ENCODE measurements at places on chromosomes 5 and 9.

- DNase-seq: no peak
These were observed 33.8 kb downstream of the MACROH2A1 start for GRCh38 chr5:135365281-135365680.

- DNase-seq: peak; percentile 71
These were observed 86.6 kb downstream of the EHMT1 start for GRCh38 chr9:137705443-137705863.

DNA sequence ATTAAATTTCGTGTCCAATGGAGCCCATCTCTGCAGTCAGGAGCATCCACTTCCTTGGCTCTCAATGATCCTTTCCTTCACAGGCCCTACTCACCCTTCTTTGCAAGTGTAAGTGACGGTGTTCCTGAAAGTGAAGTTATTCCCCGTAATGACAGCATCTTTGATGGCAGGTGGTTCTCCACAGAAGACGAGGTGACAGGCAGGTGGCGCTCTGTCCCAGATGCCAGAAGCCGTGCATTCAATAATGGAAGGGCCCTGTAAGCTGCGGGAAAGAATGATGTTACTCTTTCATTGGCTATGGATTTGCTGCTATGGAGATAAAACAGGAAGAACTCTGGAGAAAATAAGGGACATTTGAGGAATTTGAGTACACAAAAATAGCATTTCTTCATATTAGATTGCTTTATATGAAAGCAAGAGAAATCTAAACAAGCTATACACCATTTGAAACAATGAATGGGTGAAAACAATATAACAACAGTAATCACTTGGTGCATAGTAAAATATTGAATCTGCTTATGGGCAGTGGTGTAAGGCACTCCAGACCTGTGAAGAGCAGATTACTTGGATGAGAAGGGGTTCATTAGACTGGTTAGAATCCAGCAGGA, 89.9 kb upstream of the TXNDC8 start:
- peak; percentile 63 for DNase-seq

DNA sequence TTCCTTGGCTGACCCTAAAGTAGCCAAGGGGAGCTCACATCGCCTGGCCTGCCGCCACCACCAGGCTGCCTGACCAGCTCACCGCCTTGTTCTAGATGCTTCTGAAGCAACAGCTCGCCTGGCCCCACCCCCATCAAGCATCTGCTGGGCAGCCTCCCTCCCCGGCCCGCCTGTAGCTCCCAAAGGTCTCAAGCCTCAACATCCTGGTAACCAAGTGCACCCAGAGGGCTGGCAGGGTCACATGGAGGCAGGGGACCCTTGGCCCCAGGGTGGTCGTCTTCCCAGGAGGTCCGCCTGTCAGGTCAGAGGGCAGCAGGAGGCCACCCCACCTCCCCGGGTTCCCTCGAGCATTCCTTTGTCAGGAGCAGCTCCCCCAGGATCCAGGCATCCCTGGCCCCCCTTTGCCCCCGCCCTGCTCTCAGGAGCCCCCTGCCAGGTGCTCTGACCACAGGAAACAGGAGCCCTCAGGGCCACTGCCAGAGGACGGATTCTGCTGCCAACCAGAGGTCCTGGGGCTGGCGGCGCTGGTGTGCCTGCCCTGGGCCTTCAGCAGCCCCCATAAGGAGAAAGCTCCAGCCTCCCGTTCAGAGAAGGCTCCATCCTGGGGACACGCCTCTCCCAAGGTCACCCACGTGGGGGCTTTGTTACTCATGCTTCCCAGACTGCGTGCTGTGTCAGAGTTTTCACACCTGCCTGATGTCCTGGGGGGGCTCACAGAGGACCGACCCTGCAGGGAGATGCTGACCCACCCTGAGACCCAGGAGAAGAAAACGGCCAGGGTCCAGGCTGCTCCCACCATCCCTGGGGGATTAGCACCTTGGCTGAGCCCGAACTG, 3.5 kb upstream of the LRRC14B start:
- no peak for DNase-seq

GRCh38 chr9:24608599-24608998, 62.9 kb upstream of the IZUMO3 start:
- no peak for DNase-seq

GRCh38 chr5:122775550-122776542, 966 bp downstream of the SNX2 start:
- DNase-seq: no peak

DNA sequence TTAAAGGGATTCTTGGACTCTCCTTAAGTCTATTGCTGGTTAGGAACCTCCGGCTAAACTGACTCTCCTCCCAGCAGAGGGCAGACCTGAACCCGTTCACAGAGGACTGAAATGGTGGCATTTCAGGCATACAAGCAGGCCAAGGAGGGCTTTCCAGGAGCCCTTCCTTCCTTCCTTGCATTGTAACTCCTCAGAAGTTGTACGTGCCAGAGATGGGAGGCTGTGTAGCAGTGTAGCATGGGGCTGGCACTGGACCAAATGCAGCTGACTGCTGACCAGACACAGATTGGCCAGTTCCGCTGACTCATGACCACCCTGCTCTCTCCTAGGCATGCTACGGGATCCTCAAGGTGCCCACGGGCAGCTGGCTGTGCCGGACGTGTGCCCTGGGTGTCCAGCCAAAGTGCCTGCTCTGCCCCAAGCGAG, 36.4 kb downstream of the JADE2 start:
- DNase-seq: peak; percentile 39

DNA sequence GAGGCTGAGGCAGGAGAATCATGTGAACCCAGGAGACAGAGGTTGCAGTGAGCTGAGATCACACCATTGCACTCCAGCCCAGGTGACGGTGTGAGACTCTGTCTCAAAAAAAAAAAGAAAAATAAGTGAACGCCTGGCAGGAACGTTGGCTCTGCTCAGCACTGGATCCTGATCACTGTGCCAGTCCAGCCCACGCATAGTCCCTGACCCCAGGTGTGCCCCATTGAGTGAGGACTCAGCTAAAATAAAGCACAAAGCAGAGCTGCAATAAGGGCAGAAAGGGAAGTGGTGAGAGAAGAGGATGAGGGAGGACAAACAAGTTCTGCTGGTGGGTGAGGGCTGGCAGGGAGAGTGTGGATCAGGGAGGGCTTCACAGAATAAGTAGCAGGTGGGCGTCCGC, 4.3 kb downstream of the GRHPR start:
- no peak for DNase-seq

GRCh38 chr5:139399501-139400121, 4.3 kb downstream of the SPATA24 start:
- DNase-seq: no peak

DNA sequence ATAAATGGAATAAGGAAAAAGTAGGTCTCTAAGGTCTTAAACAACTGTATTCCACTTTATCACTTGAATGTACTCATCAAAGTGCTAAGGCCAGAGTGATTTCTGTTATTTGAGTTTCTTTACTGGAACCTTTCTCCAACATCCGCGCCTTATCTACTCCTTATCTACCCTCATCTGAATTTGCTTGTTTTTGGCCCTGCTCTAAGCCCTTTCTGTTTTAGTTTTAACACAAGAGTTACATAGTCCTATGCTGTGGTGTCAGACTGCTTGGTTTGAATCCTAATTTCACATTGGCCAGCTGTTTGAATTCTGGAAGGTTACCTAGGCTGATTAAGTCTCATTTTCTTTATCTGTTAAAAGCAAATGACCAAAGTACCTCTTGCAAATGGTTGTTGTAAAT, 128.3 kb downstream of the PCSK5 start:
- DNase-seq: no peak

DNA sequence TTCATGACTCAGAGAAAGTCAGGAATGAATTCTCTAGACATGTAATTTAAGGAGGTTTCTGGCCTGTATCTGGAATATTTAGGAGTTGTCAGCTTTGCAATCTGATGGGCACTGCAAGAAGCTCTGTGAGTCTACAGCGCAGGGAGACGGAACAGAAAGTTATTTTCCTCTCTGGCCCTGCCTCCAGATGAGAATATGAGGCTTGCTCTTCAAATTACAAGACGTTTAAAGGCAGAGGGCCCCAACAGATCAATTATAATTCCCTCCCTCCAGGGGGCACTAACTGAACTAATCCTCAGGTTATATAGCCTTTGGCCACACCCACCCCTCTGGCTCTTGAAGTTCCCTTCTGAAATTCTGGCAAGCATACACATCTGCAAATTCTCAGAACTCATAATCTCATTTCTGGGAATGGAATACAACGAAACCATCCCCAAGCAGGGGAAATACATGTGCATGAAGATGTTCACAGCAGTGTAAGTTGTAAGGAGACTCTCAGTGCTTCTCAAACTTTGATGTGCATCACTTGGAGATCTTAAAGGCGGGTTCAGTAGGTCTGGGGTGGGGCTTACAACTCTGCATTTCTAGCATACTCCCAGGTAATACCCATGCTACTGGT, 307.6 kb downstream of the CWC27 start:
- DNase-seq: peak; percentile 65

GRCh38 chr9:30932226-30932625, 1452.2 kb upstream of the ACO1 start:
- no peak for DNase-seq

DNA sequence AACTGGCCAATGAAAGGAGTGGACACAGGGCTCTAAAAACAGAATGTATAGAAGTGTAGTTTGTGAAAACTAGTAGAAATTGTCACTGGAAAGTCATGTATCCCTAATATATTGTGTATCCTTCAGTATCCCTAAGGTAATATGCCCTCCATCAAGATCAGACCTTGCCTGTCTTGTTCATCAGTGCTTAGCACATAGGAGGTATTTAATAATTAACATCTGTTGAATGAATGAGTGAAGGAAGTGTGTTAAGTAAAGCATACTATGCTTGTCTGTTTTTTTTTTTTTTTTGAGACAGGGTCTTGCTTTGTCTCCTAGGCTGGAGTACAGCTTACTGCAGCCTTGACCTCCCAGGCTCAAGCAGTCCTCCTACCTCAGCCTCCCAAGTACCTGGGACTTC, 15.8 kb downstream of the GAPVD1 start:
- no peak for DNase-seq

DNA sequence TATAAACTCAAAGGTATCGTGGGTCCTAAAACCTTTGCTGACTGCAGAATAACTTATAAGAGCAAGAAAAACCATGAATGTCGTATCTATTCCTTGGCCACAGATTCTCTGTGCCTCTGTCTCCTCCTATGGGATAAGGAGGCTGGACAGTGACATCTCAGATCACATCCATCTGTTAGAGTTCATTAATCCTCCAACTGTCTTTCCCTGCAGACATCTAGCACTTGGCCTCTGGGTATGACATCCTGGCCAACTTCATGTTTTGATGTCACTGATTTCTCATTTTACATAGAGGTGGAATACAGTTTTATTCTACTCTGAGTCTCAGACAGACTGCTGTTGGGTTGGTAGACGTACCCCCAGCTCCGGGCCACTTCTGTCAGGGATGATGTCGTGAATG, 86.2 kb downstream of the OTULIN start:
- DNase-seq: no peak

GRCh38 chr5:55708732-55709131, 3.4 kb downstream of the SLC38A9 start:
- DNase-seq: no peak

- peak; percentile 35 for DNase-seq
These were observed 18.4 kb downstream of the LSM11 start for GRCh38 chr5:157761690-157762621.

DNA sequence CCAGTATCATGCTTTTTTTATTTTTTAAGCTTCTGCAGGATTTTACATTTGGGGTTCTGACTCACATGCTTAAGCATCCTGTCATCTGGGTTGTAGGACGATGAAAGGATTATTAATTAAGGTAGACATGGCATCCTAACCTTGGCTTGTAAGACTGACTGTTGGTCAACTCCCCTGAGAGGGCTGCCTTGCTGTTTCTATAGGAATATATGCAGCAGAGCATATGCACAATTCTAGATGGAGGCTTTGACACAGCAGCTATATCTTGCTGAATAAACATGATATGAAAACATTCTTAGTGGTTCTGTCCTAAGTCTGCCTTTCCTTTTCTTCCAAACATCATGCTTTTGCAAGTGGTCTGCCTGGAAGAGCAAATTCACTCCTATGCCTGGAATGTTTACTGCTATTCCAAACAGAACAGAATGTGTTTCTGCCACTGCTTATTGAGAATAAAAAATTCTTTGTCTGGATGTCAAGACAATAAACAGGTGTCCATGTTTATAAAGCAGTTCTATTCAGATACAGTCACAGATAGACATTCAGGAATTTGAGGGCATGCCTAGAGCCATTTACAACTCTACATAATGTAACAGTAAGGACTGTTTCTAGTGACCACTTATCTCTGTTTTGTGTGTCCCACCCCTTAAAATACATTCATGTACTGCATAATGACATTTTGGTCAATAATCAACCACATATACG, 166.2 kb upstream of the PPP2R2B start:
- no peak for DNase-seq

DNA sequence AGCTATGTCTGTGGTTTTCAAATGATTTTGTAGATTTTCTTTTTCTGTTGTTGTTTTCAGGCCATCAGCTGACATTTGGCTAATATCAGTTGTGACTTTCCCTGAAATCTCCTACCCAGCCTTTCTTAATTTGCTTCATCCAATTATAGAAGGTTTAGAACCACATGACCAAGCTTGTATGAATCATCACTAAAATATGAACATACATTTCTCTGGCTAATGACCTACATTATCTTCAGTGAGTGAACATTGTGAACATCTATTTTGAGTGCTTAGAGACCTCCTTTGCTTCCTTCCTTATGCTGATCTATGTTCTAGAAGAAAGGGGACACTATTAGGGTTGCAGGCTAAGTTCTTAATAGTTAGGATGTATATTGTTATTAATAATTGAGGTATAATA, 532.5 kb downstream of the RAB3C start:
- DNase-seq: no peak

- no peak for DNase-seq
These were observed 17.6 kb downstream of the MTX3 start for GRCh38 chr5:79973511-79973910.

GRCh38 chr5:218457-219291, 554 bp downstream of the SDHA start:
- DNase-seq: peak; percentile 21

DNA sequence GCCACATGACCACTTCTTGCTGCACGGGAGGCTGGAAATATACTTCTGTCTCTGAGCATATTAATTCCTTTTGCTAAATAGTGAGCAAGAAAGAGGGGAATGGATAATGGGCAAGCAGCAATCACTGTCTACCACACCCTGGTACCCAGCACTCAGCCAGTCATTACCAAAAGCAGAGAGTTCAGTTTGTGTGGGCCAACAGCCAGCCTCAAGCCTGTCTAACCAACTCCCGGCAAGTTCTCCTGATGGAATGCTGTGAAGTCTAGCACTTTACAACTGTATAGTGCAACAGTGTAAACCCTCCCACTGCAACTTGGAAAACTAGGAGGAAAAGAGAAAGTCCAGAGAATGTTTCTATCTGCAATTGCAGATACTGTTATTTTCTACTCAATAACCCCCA, 47.8 kb downstream of the PLK2 start:
- no peak for DNase-seq

GRCh38 chr5:124932791-124933600, 186.6 kb upstream of the ZNF608 start:
- DNase-seq: no peak

DNA sequence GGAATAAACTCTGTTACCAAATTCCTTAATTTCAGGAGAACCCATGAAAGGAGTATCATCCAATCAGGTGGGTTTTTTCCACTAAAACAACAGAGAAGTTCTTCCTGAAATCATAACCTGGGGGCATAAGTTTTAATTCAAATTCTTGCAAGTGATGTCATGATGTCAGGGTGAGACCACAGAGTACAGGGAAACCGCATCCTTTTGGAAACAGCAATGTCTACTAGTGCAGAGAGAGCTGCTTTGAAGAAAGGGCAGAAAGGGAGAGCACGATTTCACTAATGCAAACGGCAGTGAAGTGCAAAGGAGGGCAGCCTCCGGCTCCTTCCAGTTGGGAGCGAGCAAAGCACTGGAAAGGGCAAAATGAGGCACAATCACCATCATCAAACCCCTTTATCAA, 20.6 kb upstream of the CMBL start:
- DNase-seq: no peak

- no peak for DNase-seq
These were observed 57.4 kb downstream of the SFXN1 start for GRCh38 chr5:175535796-175536195.

All from activated naive CD4-positive, alpha-beta T cell treated with anti-CD3 and anti-CD28 coated beads for 36 hours (primary cell).